ENCODE measurements at places on chromosomes 5 and 9.

DNA sequence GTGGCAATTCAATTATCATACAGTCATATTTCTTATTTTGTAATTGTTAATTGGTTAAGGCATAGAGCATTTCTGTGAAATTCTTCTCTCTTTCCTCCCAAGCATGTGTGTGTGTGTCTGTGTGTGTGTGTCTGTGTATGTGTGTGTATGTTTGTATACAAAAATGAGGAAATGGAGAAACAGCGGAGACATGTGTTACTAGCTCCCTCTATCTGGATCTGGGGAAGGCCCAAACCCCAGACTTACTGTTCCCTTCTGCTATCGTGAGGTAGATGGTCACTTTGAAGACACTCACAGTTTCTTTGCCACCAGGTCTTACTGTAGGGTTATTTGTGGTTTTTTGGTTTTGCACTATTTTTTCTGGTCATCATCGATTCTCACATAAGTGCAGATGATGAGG is 11.4 kb upstream of the C5orf63 start:
- DNase-seq, result no peak
- H3K27me3 ChIP-seq, result no peaks in the 10 kb centered on the region
- H3K36me3 ChIP-seq, result no peaks in the 10 kb centered on the region
- H3K27ac ChIP-seq, result no peak overlapping the region

DNA sequence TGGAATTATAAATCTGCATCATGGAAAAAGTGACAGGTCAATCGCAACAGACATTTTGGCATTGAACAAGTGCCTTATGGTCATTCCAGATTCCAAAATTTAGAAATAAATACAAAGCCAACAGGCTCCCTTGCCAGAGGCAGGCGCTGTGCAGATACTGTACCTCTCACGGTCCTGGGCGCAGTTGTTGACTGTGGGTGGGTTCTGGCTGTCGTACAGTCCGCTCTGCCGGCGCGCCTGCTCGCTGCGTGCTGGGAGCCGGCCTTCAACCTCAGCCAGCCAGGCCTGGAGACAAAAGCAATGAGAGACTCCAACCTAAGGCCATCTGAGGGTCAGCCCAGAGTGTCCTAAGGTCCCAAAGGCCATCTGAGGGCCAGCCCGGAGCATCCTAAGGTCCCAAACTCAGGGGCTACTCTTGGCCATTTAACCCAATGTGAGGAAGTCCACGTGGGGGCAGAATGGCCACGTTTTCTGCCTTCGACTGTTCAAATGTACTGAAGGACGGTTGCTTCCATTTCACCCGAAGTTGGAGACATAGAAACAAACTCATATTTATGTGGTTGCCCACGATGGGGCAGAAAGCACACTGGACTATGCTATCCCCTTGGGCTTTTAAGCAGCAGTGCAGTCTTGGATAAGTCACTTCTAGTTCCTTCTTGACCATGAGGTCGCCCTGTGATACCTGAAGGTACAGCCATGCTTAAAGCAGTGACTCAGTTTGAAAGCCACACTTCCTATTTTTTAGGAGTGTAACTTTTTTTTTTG is 65.2 kb downstream of the USP20 start:
- H3K36me3 ChIP-seq, result no peaks in the 10 kb centered on the region
- no peak overlapping the region for H3K4me3 ChIP-seq
- no peak for DNase-seq
- H3K27ac ChIP-seq, result no peak overlapping the region
- H3K4me1 ChIP-seq, result no peaks in the 10 kb centered on the region

DNA sequence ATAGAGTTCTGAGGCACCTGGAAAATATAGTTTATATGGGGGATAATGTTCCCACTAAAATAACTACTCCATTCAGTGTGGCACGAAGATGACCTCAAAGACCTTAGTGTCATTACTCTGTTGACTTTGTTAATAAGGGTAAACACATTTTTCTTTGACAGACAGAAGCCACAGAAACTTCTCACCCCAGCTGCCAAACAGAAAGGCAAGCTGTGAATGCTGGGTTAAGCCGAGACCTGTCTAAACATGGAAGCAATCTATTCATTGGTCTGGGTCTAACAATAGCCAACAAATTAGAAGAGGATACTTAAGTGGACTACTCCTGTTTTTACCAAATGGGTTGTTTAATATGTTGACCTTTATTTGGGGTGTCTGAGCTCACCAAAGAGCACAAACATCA is 171.4 kb downstream of the TLE1 start:
- H3K4me1 ChIP-seq, result no peaks in the 10 kb centered on the region
- H3K36me3 ChIP-seq, result no peaks in the 10 kb centered on the region
- H3K27me3 ChIP-seq, result no peaks in the 10 kb centered on the region
- no peak for DNase-seq
- H3K27ac ChIP-seq, result no peak overlapping the region

DNA sequence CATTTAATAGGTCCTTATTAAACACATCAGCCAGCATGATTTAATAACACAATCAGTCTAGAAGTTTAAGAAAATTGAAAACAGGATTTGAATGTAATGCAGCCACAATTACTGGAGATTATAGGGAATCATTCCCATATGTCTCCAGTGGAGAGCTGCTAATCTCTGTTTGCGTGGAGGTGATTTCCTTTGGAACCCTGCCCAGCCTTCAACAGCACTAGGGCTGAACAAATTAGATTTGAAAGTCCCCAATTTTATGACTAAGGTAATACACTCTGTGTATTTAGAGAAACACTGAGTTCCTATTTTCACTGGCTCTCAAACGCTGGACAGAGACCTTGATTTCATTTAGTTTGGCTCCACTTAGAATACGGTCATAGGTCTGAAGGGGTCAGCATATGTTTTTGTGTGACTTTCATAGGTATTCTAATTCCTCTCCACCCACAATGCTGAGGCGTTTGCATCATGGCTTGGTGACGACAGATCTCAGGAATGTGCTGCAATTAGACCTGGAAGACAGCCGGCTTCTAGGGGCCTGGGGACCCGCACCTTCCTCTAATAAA is 508.3 kb downstream of the EBF1 start:
- H3K4me1 ChIP-seq, result peaks cover 17% of the 10 kb centered on the region
- H3K4me3 ChIP-seq, result no peak overlapping the region
- H3K27ac ChIP-seq, result peak overlapping the region; percentile 6
- H3K27me3 ChIP-seq, result no peaks in the 10 kb centered on the region
- peak; percentile 61 for DNase-seq

DNA sequence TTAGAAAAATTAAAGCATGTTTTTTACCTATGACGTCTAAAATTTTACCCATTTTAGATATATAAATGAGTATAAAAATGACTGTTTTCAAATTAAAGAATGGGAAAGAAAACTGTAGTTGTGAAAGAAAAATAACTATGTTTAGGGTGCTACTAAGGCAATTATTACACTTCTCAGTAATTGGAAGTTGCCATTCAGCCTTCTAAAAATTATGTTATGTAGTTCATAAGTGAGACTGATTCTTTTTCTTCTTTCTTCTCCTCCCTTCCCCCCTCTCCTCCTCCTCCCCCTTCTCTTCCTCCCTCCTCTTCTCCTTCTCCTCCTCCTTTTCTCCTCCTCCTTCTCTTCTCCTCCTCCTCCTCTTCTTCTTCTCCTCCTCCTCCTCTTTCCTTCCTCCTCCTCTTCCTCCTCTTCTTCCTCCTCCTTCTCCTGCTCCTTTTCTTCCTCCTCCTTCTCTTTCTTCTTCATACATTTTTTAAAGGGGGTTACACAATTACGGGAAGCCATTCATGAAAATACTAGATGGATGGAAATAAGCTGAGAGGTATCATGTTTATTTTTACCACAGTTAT is 223.6 kb downstream of the CETN3 start:
- peaks cover 18% of the 10 kb centered on the region for H3K4me1 ChIP-seq
- H3K4me3 ChIP-seq, result no peak overlapping the region
- no peak overlapping the region for H3K27ac ChIP-seq
- H3K27me3 ChIP-seq, result no peaks in the 10 kb centered on the region

DNA sequence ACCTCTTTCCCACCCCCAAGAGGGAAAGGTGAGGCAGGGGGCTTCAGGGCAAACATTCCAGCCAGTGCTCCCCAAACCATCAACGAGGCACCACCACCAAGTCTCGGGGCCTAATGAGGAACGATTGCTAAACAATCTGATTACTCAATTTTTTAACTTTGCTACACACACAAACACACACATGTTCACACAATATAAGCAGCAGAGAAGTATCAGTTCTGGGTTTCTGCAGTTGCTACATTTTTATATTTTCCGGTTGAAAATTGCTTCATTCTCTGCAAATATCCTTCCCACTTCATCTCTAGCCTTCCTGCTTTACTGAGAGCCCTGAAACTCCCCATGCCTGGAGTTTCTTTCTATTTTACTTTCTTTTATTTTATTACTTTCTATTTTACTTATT is 60.2 kb downstream of the FEM1C start:
- no peak overlapping the region for H3K27ac ChIP-seq
- no peak overlapping the region for H3K4me3 ChIP-seq
- H3K4me1 ChIP-seq, result no peaks in the 10 kb centered on the region
- H3K27me3 ChIP-seq, result peaks cover 2% of the 10 kb centered on the region
- DNase-seq, result no peak
- H3K36me3 ChIP-seq, result no peaks in the 10 kb centered on the region

DNA sequence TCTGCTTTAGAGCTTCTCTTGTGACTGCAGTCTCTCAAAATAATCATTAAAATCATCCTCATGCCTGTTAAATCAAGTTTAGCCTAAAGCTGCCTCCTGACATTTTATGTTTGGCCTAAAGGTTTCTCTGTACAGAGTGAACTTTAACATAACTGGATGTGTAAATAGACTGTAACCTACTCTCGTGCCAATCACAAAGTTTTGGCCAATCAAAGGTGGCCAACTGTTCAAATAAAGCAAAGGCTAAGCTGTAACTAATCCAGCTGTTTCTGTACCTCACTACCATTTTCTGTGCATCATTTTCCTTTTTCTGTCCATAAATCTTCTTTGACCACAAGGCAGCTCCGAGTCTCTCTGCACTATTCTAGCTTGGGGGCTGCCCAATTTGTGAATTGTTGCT is 86.2 kb downstream of the GCNT1 start:
- no peak for DNase-seq
- no peaks in the 10 kb centered on the region for H3K36me3 ChIP-seq
- no peaks in the 10 kb centered on the region for H3K4me1 ChIP-seq
- no peak overlapping the region for H3K4me3 ChIP-seq
- H3K27me3 ChIP-seq, result no peaks in the 10 kb centered on the region

DNA sequence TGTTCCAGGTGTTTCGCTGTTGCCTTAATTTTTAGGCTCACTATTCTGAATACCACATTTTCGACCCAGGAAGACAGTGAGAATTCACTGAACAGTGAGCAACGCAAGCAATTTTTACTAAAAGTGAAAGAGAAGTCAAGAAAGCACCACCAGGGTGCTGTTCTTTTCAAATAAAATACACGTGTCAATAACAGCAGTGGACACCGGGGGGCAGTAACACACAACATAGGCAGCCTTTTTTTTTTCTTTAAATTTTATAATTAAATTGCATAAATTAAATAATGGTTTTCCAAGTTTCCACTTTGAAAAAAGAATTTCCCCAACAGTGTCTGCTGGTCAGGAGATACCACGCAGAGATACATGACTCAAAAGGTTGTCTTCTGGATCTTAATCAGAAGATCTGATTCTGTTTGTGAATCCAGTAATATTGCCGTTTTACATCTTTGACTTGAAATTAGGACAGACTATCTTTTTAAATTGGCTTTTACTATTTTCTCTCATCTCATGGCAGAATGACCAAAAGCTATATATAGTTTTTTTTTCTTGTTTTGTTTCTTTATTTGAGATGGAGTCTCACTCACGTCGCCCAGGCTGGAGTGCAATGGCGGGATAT is 47.1 kb upstream of the SH3GL2 start:
- no peak overlapping the region for H3K4me3 ChIP-seq
- no peaks in the 10 kb centered on the region for H3K36me3 ChIP-seq
- H3K27ac ChIP-seq, result no peak overlapping the region

GRCh38 chr5:145931718-145932117 is 4.7 kb upstream of the SH3RF2 start:
- H3K27me3 ChIP-seq, result no peaks in the 10 kb centered on the region
- no peaks in the 10 kb centered on the region for H3K36me3 ChIP-seq
- no peak for DNase-seq

All from hepatocyte (in vitro differentiated cells).